ENCODE measurements at places on chromosomes 5 and 9. TPM values are rescaled to one million over a fixed set of nuclear protein-coding genes. Genes with fewer than 3 reads are reported as not detected.

DNA sequence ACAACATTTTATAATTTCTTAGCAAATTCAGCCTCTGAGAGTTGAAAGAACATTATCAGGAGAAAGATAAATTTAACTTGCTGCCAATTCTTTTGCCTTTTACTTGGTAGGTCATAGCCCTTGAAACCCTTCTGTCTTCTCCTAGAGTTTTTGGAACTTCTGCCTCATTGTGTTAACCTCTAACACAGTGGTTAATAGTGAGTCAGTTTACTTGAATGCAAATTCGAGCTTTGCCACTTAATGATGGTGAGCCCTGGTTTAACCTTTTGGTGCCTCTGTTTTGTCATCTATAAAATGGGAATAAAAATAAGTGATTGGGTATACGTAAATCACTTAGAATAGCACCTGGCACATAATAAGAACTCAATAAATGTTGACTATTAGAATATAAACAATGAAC is 1.8 kb upstream of the INIP start:
- peaks cover 13% of the 10 kb centered on the region for H3K4me1 ChIP-seq
- H3K4me3 ChIP-seq, result no peak overlapping the region
- H3K36me3 ChIP-seq, result peaks cover 1% of the 10 kb centered on the region
- H3K27ac ChIP-seq, result peak overlapping the region; percentile 10

The NOL6 gene
- 86.7 TPM for total RNA-seq

DNA sequence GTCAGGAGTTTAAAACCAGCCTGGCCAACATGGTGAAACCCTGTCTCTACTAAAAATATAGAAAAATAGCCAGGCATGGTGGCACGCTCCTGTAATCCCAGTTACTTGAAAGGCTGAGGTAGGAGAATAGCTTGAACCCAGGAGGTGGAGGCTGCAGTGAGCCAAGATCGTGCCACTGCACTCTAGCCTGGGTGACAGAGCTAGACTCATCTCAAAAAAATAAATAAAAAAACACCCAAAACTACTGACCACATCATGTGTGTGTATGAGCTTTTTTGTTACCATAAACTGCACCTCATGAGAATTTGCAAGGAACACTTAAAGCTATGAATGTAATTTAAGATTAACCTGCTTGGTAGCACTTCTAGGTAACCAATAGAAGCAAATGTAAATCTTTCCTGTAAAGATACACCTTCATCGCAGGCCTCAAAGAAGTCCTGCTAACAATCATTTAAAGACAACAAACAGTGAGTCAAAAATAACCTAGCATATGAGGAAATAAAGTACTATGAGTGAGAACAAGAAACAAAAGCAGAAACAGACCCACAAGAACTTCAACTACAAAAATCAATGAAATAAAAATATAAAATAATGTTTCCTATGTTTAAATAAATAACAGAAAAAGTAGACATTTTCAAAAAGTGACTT is 13.0 kb downstream of the SLC38A9 start:
- no peak overlapping the region for H3K27ac ChIP-seq
- peaks cover 20% of the 10 kb centered on the region for H3K4me1 ChIP-seq
- no peak overlapping the region for H3K4me3 ChIP-seq
- DNase-seq, result no peak

The CRB2 gene
- not detected for total RNA-seq

All from activated CD4-positive, alpha-beta T cell treated with anti-CD3 and anti-CD28 coated beads, Interleukin-2, amount 10 ng/mL, durations not matched to agents 24 days and 14 days (primary cell).